Esophagus squamous epithelium (tissue), 5 donors: ENCODE measurements at places on chromosomes 1 and 21.

DNA sequence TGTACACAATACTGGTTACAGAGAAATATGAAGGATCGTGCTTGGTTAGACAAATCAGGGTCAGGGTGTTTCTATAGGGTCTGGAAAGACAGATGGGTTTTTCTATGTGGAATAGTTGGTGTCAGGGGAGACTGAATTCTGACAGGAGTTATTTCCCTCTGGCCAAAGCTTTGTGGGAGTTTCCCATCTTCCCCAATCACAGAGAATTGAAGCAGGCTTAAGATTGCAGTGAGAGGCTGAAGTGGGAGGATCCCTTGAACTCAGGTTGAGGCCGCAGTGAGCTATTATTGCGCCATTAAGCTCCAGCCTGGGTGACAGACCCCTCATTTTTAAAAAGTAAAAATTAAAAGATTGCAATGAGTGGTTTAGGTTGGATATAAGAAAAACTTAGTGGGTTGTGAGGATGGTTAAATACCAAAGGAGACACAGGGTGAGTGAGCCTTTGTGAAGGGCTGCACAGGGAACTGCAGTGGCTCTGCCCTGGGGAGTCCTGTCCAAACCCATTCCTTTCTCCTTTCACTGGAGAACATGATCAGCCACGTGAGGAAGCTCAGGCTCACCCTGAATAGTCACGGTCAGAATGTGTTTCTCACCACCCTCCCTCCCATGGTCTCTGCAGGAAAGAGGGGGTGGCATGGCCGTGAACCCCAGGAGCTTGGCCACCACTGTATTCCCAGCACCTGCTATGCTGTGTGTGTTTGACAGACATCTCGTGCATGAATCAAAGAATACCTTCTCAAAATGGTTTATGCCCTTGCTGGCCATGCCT is 101.2 kb downstream of the INTS7 start:
- peaks cover 17% of the 10 kb centered on the region for H3K4me1 ChIP-seq
- no peaks in the 10 kb centered on the region for H3K27me3 ChIP-seq
- H3K36me3 ChIP-seq = no peaks in the 10 kb centered on the region
- no peak overlapping the region for H3K27ac ChIP-seq

DNA sequence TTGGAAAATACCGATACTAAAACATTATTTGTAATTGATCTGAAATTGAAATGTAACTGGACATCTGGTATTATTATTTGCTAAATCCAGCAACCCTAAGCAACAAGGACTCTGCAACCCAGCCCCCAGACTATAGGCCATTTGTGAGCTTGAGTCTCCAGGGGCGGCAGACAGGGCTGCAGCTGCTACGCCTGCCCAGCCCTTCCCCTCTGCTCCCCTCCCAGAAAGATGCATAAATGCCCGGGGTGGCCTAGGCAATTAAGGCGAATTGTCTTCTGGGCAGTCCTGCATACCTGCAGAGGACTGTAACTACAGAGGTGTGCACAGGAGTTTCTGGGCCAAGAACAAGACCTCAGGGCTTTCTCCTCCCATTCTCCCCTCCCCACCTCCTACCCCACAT is 41.2 kb upstream of the LBR start:
- H3K27ac ChIP-seq = no peak overlapping the region
- no peak for DNase-seq
- H3K4me3 ChIP-seq = no peak overlapping the region

DNA sequence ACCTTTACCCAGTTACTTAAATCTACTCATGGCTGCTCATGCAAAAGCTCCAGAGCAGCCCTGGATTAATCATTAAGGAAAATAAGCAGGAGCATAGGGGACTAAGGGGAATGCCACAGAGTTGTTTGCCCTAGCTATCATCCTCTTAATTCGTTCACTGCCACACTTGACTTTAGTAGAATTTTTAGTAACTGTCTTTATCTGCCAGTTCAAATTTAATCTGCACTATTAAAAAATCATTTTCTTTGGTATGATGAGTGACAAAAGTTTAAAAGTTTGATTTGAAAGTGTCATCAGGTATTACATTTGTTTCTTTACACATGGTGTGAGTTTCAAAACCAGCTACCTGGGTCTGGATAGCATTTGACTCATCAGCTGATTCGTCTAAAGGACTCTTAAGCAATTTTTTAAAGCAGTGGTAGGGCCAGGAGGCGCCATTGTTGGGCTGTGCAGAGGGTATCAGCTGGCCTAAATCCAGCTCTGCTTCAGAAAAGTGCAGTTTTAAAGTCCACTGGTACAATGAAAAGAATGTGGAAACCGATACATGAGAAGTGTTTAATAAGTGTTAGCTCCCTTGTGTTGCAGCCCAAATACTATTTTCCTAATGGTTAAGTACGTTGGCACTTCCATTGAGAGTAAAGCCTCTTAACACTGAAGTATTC is 69.9 kb upstream of the DR1 start:
- no peaks in the 10 kb centered on the region for H3K27me3 ChIP-seq
- DNase-seq = no peak
- H3K36me3 ChIP-seq = peaks cover 9% of the 10 kb centered on the region

DNA sequence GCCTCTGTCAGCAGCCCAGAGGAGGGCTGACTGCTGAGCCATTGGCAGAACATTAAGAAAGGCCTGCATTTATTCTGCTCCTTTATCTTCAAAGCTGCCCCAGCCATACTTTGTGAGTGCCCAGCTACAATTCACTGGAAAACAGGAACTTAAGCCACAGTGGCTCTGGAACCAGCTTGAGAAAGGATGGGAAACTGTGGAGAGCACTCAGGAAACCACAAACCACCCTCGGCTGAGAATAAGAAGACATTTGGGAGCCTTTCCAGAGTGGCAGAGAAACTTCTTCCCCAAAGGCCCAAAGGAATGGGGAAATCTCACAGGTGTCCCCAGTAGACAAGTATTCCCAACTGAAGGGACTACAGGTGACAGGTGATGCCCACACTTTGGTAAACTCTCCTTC is 1.8 kb downstream of the LAMB3 start:
- no peaks in the 10 kb centered on the region for H3K27me3 ChIP-seq
- DNase-seq = no peak
- H3K4me3 ChIP-seq = peak overlapping the region; percentile 10
- peak overlapping the region; percentile 79 for H3K27ac ChIP-seq

- H3K27ac ChIP-seq = no peak overlapping the region
- peaks cover 25% of the 10 kb centered on the region for H3K4me1 ChIP-seq
- no peak for DNase-seq
- H3K27me3 ChIP-seq = no peaks in the 10 kb centered on the region
- H3K36me3 ChIP-seq = no peaks in the 10 kb centered on the region
- H3K4me3 ChIP-seq = no peak overlapping the region
Observed at GRCh38 chr1:159005161-159005560, 4.5 kb upstream of the IFI16 start.

GRCh38 chr1:233520261-233521191 is 93.4 kb upstream of the KCNK1 start:
- no peaks in the 10 kb centered on the region for H3K36me3 ChIP-seq
- DNase-seq = no peak
- H3K27me3 ChIP-seq = no peaks in the 10 kb centered on the region
- H3K4me3 ChIP-seq = no peak overlapping the region
- H3K27ac ChIP-seq = peak overlapping the region; percentile 50
